ENCODE measurements at places on chromosomes 3 and 15. TPM values are rescaled to one million over a fixed set of nuclear protein-coding genes. Genes with fewer than 3 reads are reported as not detected.

Gene CPOX
- 10.6 TPM for total RNA-seq

DNA sequence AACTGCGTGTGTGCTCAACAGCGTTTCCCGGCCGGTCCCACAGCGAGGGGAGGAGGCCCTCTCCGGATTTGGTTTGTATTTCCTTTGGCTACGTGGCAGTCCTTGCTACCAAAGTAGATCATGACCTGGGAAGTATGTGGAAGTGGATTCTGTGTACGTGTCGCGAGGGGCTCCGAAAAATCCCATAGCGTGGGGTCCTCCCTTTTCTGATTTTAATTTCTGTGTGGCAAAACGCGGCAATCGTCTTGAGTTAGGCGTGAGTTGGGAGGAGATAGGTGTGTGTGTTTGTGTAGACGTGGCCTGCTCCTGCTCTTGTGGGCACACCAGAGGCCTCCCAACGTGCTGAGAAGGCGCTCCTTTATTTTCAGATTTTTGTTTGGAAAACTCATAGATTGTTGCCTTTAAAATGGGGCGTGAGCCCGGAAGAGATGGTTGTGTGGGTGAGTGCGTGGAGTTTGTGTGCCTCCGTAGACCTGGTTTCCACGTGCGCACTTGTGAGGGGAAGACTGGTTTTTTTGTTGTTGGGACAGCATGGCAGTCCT lies 1.2 kb downstream of the TRIM71 start:
- DNase-seq, result no peak

Gene ERICH6
- not detected for total RNA-seq

DNA sequence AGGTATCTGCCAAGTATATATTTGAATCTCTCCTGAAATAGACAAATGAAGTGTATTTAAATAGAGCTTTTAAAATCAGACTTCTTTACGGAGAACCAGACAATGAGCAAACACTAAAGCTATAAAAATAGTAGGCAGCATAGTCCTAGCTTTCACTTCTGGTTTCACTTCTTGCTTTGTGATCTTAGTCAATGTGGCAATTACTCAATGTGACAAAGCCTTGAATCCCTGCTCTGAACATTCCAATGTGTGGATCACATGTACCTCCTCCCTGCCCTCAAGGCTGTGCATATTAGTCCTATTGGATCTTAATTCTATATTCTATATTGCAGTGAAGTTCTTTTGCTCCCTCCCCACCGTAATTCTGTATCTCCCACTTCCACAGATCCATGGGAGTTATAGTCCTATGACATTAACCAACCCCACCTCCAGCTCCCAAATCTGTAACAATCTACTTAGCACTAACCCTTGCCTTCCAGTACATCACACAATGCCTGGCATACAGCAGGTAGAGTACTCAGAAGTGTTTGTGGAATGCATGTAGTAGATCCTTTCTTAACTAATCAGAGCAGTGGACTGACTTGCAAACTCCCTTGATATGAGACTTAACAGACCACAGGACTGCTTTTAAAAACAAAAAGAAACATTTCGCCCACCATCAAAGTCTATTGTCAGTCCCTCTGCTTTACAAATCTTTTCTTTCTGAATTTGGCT lies 24.3 kb upstream of the CP start:
- DNase-seq, result no peak

GRCh38 chr15:44489464-44489863 lies 47.5 kb upstream of the EIF3J start:
- DNase-seq, result no peak

- DNase-seq, result no peak
Measured at GRCh38 chr15:70036585-70037291, 61.0 kb downstream of the TLE3 start.

DNA sequence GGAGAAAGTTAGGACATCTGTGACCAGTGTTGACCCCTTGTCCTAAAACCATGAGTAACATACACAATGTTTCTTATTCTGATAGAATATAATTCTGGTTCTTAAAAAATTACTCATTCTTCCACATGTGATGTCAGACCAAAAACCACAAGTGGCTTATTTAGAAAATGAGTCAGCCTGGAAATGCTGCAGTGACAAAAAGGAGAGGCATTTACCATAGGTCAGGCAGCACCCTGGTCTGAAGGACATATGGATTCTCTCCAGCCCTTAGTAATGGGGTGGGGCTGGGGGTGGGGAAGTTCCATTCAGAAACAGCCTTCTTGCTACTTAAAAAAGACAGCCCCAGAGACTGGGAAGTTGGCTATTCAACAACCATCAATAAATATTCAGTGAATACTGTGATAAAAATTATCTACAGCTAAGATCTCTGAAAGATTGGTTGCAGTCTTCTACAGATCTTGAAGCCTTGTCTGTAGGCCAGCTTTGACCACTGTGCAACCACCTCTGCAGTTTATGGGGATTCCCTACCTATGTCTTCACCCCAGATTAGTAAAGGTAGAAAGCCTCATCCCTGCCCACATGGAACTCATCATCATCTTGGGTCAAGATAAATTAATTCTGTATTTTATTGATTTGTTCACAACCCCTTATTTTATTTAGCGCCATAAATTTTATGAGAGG lies 34.9 kb upstream of the TIMP4 start:
- no peak for DNase-seq

- DNase-seq, result no peak
Measured at GRCh38 chr3:142962520-142963233, 797 bp downstream of the PAQR9 start.

Gene COLQ
- total RNA-seq, result 1.3 TPM

DNA sequence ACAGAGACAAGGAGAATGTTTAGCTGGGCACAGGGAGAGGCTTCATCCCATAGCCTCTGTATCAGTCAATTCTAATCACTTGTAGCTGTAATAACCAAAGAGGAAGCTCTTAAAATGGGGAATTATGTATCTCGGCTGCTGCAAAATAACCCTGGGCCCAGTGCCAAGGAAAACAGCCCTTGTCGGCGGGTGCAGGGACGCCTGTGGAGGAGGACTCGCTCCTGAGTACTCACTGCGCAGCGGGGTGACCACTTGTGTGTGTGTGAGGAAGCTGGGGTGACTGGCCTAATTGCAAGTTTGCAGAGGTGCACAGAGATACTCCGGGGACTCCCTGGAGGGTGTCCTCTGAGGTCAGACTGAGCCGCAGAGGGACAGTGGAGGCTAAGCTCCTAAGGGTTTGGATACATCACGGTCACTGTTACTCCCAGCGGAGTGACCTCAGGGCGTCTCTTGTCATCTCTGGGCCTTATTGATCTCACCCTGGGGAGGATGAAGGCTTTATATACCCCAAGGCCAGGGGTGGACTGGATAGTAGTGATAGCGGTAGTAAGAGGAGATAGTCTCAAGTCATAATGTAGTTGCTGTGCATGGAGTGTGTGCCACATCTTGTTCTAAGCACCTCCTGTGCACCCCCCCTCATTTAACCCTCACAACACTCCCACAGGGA lies 37.2 kb downstream of the SLC6A6 start:
- DNase-seq, result no peak

Gene RLBP1
- total RNA-seq, result not detected

Gene SATB1
- 20.2 TPM for total RNA-seq

All from omental fat pad (tissue), 4 donors.